A549 treated with DMSO at 1 μM for 4 hours (cell line): ENCODE measurements at places on chromosomes 2 and 18. TPM values are rescaled to one million over a fixed set of nuclear protein-coding genes. Genes with fewer than 3 reads are reported as not detected.

ENOSF1 gene
- total RNA-seq, result 17.8 to 29.6 TPM (median 27.8 TPM) in 5 replicates

MC5R gene
- not detected in 5 replicates for total RNA-seq

CFAP65 gene
- total RNA-seq, result 0.09 to 0.19 TPM (median 0.15 TPM) in 5 replicates

HNMT gene
- total RNA-seq, result 0.28 to 1.2 TPM (median 0.44 TPM) in 5 replicates

RTKN gene
- total RNA-seq, result 19.2 to 28.0 TPM (median 20.7 TPM) in 5 replicates

IL18R1 gene
- 0.47 to 1.4 TPM (median 0.95 TPM) in 5 replicates for total RNA-seq

NAT8 gene
- total RNA-seq, result not detected in 5 replicates

NT5C1B gene
- not detected in 5 replicates for total RNA-seq

CYP27C1 gene
- 4.0 to 5.7 TPM (median 5.3 TPM) in 5 replicates for total RNA-seq

ELOA2 gene
- total RNA-seq, result not detected in 5 replicates

CHN1 gene
- 18.6 to 24.0 TPM (median 19.4 TPM) in 5 replicates for total RNA-seq

LRRC30 gene
- not detected in 5 replicates for total RNA-seq

CXCR2 gene
- total RNA-seq, result 0.13 TPM in 1 of 5 replicates, not detected in the others

SPATS2L gene
- total RNA-seq, result 118 to 147 TPM (median 139 TPM) in 5 replicates

ATP6V1B1 gene
- total RNA-seq, result 1.6 to 3.8 TPM (median 1.8 TPM) in 5 replicates

ANO7 gene
- total RNA-seq, result 1.9 to 2.6 TPM (median 2.1 TPM) in 5 replicates

PCGF1 gene
- total RNA-seq, result 28.2 to 39.3 TPM (median 31.9 TPM) in 5 replicates

ANKZF1 gene
- total RNA-seq, result 16.2 to 23.2 TPM (median 20.9 TPM) in 5 replicates

CPLX4 gene
- total RNA-seq, result not detected in 5 replicates

TUBA4B gene
- 0.26 to 0.46 TPM (median 0.31 TPM) in 5 replicates for total RNA-seq

KRTCAP3 gene
- 0.43 to 1.4 TPM (median 0.75 TPM) in 5 replicates for total RNA-seq

UPP2 gene
- total RNA-seq, result not detected in 5 replicates

RGPD4 gene
- 0.02 to 0.08 TPM (median 0.05 TPM) in 4 of 5 replicates, not detected in the other for total RNA-seq

ASTL gene
- not detected in 5 replicates for total RNA-seq

PASK gene
- total RNA-seq, result 6.4 to 9.9 TPM (median 8.7 TPM) in 5 replicates

CLEC4F gene
- not detected in 5 replicates for total RNA-seq

SERPINB13 gene
- not detected in 5 replicates for total RNA-seq

CHST9 gene
- not detected in 5 replicates for total RNA-seq

NEU2 gene
- total RNA-seq, result not detected in 5 replicates

GPR55 gene
- 0.04 TPM in 1 of 5 replicates, not detected in the others for total RNA-seq

IL36A gene
- total RNA-seq, result not detected in 5 replicates

SMYD5 gene
- total RNA-seq, result 56.0 to 59.8 TPM (median 57.6 TPM) in 5 replicates

TRIB2 gene
- 0.19 to 0.69 TPM (median 0.23 TPM) in 5 replicates for total RNA-seq

PAIP2B gene
- total RNA-seq, result 0.24 to 0.44 TPM (median 0.43 TPM) in 5 replicates

POTEI gene
- total RNA-seq, result 0.01 TPM in 1 of 5 replicates, not detected in the others

NPHP1 gene
- total RNA-seq, result 7.2 to 9.0 TPM (median 8.3 TPM) in 5 replicates

CD226 gene
- 0.02 to 0.17 TPM (median 0.07 TPM) in 5 replicates for total RNA-seq

HOXD13 gene
- total RNA-seq, result 0.22 to 0.32 TPM (median 0.24 TPM) in 5 replicates

SPP2 gene
- not detected in 5 replicates for total RNA-seq

CHPF gene
- total RNA-seq, result 21.7 to 32.2 TPM (median 29.1 TPM) in 5 replicates
